ENCODE measurements at places on chromosomes 6 and 20. TPM values are rescaled to one million over a fixed set of nuclear protein-coding genes. Genes with fewer than 3 reads are reported as not detected.

Gene SIM1
- under 0.01 TPM for total RNA-seq

Gene PI16
- total RNA-seq = not detected

Gene TFAP2C
- 12.8 TPM for total RNA-seq

Gene RCAN2
- total RNA-seq = 2.7 TPM

GRCh38 chr6:115190534-115190933 is 847.7 kb upstream of the HS3ST5 start:
- no peak for DNase-seq

DNA sequence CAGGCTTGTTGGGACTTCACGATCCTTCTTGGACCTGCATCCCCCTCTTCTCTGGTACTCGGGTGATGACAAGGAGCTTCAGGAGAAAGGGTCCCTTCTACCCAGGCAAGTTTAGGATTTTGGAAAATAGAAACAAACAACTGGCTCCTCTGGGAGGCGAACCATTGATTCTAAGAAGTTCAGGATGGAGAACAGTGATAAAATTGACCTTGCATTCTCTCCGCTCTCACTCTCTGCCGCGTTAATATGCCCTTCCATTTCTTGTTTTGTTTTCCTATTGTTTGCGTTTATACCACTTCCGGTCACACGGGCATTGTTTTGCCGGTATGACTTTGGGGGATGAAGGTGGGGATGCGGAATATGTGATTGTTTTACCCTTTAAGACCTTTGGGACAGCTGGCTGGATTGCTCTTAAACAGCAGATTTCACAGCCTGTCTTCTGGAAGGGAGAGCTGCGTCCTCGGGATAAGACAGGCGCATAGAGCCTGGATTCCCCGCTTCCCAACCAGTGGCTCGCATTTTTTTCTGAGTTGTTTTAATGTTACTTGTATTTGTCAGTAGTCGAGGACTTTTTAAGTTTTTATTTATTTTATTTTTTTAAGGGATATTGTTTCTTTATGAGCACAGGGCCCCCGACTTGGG is 144.3 kb upstream of the ZNF184 start:
- peak; percentile 38 for DNase-seq

DNA sequence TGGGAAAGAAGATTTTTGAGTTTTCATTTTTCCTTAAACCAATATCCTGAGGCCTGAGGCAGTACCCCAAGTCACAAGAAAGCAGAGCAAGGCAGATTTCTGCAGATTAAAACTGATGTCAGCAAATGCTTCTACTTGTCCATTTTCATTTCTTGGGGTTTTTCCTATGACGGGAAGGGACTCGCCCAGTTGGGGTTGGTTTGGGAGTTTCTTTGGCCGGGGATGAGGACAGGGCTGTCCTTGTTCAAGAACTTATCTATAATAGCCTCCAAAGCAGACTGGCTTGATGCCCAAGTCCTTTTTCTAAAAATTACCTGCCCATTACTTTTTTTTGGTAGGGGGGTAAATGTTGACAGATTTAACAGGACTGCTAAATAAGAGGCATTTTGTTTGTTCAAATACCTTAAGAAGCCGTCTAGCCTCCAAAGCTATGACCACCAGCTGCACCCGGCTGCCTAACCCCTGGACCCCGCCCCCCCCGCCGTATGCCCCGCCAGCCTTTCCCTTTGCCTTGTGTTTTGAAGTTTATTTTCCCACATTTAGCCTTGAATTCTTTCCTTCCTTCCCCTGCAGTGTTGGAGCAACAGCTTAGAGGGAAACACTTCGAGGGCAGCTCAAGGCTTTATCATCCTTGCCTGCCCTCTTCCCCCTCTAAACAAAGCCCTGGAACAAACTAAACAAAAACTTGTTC is 2.5 kb downstream of the KCNK5 start:
- DNase-seq = peak; percentile 10

GRCh38 chr6:1135726-1136414 is 176.0 kb upstream of the FOXQ1 start:
- no peak for DNase-seq

DNA sequence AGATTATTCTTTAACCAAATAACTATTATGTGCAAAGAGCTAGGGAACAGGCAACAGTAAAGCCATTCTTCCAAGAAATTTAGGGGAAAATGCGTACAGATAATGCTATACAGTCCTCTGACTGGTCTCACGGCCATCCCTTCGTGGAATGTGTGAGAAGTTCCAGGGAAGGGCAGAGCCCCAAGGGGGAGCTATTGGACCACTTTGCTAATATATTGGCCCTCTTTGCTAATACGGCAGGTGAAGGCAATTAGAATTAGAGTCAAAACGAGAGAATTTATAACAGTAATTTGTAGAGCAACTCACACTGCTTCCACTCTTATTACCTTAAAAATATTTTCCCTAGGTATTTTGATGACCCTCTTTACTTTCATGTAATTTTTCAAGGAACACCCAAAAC is 140.4 kb downstream of the IMPG1 start:
- DNase-seq = no peak

GRCh38 chr6:6640926-6641325 is 52.4 kb downstream of the LY86 start:
- no peak for DNase-seq
